ENCODE measurements at places on chromosomes 5 and 9. TPM values are rescaled to one million over a fixed set of nuclear protein-coding genes. Genes with fewer than 3 reads are reported as not detected.
A peak's percentile ranks its signal among the peaks of the same experiment; 100 is the strongest.

Gene PNPLA7
- total RNA-seq, result 1.3 TPM

Gene SOX30
- under 0.01 TPM for total RNA-seq

Gene PTGR1
- 126 TPM for total RNA-seq

Gene GFRA3
- not detected for total RNA-seq

Gene SLC34A3
- total RNA-seq, result not detected

- no peak overlapping the region for H3K4me3 ChIP-seq
- no peaks in the 10 kb centered on the region for H3K36me3 ChIP-seq
- H3K27me3 ChIP-seq, result peaks cover 2% of the 10 kb centered on the region
- H3K4me1 ChIP-seq, result no peaks in the 10 kb centered on the region
- H3K27ac ChIP-seq, result no peak overlapping the region
- DNase-seq, result no peak
Measured at GRCh38 chr5:54476682-54477081, 21.2 kb downstream of the HSPB3 start.

DNA sequence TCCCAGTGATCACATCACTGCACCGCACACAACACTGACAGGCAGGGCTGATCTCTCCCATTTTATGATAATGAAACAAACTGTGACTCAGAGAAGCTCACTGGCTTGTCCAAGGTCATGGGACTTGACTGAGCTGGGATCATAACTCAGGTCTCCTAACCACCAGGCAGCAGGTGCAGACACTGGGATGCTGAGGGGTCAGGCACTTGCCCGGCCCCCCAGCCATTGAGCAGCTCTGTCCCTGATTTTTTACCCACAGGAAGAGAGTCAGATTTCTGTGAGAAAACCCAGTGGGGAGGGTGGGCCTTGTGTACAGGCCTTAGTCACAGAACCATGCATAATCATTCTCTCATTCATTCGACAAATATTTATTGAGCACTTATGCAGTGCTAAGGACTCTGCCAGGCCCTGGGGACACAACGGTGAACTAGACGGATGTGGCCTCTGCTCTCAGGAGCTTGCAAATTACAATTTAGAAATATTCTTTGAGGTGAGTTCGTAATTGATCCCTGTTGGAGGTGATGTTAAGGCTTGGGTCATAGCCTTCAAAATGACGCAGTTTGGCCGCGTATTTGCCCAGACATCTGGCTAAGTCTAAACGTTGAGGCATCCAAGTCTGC lies 54.5 kb upstream of the TGFBR1 start:
- H3K27me3 ChIP-seq, result no peaks in the 10 kb centered on the region
- no peak overlapping the region for H3K4me3 ChIP-seq
- no peak for DNase-seq
- no peaks in the 10 kb centered on the region for H3K4me1 ChIP-seq
- H3K36me3 ChIP-seq, result no peaks in the 10 kb centered on the region
- no peak overlapping the region for H3K27ac ChIP-seq

- no peak overlapping the region for H3K4me3 ChIP-seq
- H3K4me1 ChIP-seq, result peaks cover 2% of the 10 kb centered on the region
- H3K36me3 ChIP-seq, result no peaks in the 10 kb centered on the region
- no peaks in the 10 kb centered on the region for H3K27me3 ChIP-seq
Measured at GRCh38 chr9:116940614-116941215, 253.6 kb downstream of the TRIM32 start.

GRCh38 chr9:15553528-15553898 lies 670 bp downstream of the CCDC171 start:
- no peaks in the 10 kb centered on the region for H3K27me3 ChIP-seq
- DNase-seq, result no peak
- H3K27ac ChIP-seq, result peak overlapping the region; percentile 78
- H3K4me3 ChIP-seq, result peak overlapping the region; percentile 71

- H3K27me3 ChIP-seq, result peaks cover 9% of the 10 kb centered on the region
- no peak overlapping the region for H3K27ac ChIP-seq
- DNase-seq, result no peak
- H3K4me3 ChIP-seq, result no peak overlapping the region
Measured at GRCh38 chr5:141711687-141712086, 29.7 kb upstream of the ARAP3 start.

- H3K27me3 ChIP-seq, result no peaks in the 10 kb centered on the region
- no peak for DNase-seq
- H3K36me3 ChIP-seq, result no peaks in the 10 kb centered on the region
- no peaks in the 10 kb centered on the region for H3K4me1 ChIP-seq
- no peak overlapping the region for H3K4me3 ChIP-seq
Measured at GRCh38 chr9:121921444-121921843, 171.7 kb downstream of the TTLL11 start.

- no peak overlapping the region for H3K4me3 ChIP-seq
- peaks cover 4% of the 10 kb centered on the region for H3K4me1 ChIP-seq
- no peak overlapping the region for H3K27ac ChIP-seq
- peaks cover 2% of the 10 kb centered on the region for H3K36me3 ChIP-seq
Measured at GRCh38 chr5:33816791-33817190, 75.0 kb downstream of the ADAMTS12 start.

DNA sequence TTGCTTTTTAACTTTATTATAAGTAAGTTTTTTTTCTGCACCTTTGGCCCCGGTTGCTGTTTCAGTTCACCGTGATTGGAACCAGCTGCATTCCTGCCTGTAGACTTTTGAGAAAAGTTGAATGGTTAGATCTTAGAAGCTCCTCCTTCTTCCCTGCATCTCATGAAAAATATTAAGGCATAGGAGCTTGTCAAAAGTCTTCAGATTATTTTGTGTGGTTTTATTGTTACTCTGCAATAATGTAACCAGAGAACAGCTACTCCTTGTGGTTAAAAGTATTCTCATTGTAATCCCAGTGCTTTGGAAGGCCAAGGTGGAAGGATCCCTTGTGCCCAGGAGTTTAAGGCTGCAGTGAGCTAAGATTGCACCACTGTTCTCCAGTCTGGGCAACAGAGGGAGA lies 3.3 kb upstream of the SLC2A8 start:
- H3K4me3 ChIP-seq, result no peak overlapping the region
- DNase-seq, result peak; percentile 52
- no peak overlapping the region for H3K27ac ChIP-seq
- H3K4me1 ChIP-seq, result peaks cover 4% of the 10 kb centered on the region

DNA sequence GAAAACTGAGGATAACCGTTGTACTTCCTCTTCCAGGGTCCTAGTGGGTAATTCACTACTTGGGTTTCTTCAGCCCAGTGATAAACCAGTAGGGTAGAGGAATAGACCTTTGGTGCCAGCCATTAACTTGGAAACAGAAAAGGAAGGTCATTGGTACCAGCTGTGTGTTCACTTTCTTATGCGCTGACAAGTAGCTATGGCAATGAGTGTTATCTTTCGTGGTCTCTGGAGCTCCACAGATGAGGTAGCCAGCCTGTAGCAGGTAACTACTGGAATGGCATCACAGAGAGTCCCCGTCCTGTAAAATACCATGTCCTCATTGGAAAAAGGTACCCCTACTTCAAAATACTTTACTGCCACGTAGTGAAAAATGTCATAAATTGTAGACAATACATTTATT lies 2.3 kb downstream of the UHRF2 start:
- peak; percentile 25 for DNase-seq
- no peaks in the 10 kb centered on the region for H3K27me3 ChIP-seq
- H3K4me1 ChIP-seq, result peaks cover 7% of the 10 kb centered on the region
- H3K27ac ChIP-seq, result no peak overlapping the region

- H3K36me3 ChIP-seq, result no peaks in the 10 kb centered on the region
- no peaks in the 10 kb centered on the region for H3K27me3 ChIP-seq
- H3K4me3 ChIP-seq, result no peak overlapping the region
- no peaks in the 10 kb centered on the region for H3K4me1 ChIP-seq
- no peak for DNase-seq
Measured at GRCh38 chr5:112388074-112388473, 31.0 kb downstream of the EPB41L4A start.

GRCh38 chr5:54645882-54646355 lies 128.4 kb downstream of the SNX18 start:
- no peaks in the 10 kb centered on the region for H3K36me3 ChIP-seq
- H3K27ac ChIP-seq, result peak overlapping the region; percentile 86
- no peak for DNase-seq
- no peak overlapping the region for H3K4me3 ChIP-seq
- peaks cover 31% of the 10 kb centered on the region for H3K4me1 ChIP-seq

DNA sequence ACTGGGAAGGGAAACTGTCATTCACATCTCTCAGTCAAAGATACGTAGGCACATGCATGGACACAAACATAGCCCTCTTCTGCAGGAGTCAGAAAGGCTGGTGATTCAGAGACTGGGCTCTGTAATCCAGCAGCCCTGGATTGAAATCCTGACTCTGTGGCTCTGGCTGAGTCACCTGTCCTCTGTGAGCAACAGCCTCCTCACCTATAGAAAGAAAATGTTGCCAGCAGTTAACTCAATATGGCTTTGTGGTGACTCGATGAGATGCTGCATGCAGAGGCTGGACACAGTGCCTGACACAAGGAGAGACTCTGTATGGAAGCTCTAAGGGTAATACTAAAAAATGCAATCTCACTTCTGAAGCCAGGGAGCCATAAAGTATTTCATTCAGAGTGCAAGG lies 23.9 kb upstream of the CDKN2AIPNL start:
- DNase-seq, result peak; percentile 82
- peaks cover 37% of the 10 kb centered on the region for H3K4me1 ChIP-seq
